ENCODE measurements at places on chromosomes 5 and 9.
A peak's percentile ranks its signal among the peaks of the same experiment; 100 is the strongest.

DNA sequence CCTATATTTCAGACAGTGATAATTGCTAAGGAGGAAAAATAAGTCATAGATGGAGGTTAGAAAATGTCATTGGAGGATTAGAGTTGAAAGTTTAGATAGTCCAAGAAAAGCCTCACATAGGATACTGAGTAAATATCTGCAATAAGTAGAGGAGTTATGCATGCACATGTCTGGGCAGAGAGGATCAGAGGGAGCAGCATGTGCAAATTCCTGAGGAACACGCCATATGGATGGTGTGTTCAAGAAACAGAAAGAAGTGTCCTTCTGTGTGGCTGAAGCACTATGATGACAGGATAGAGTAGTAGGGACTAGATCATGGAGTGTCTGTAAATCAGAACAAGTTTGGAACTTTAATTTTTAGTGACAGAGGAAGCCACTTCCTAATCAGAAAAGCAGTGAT, 52.2 kb downstream of the SGCD start:
- DNase-seq: no peak

GRCh38 chr9:112239284-112239683, 64.2 kb upstream of the SUSD1 start:
- no peak for DNase-seq

DNA sequence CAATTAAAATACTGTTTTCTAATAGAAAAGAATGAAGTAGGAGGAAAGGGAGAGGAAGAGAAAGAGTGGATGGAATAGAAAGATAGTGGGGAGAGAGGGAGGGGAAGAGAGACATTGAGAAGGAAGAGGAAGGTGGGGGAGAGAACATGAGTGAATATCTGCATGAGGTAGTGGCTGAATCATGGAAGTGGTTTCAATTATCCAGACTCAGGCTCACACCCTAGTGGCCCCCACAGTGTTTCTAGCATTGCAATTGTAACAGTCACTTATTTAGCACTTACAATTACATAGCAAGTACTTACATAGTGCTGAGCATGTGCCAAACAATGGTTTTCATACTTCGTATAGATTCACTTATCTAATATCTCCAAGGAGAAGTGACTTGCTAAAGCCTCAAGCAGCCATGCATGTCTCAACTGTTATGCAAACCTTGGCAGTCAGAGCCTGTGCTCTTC, 72.7 kb downstream of the CAST start:
- no peak for DNase-seq

- no peak for DNase-seq
These were observed 9.1 kb upstream of the C1QTNF2 start for GRCh38 chr5:160379511-160379910.

GRCh38 chr9:33329117-33329563, 38.8 kb downstream of the NFX1 start:
- no peak for DNase-seq

DNA sequence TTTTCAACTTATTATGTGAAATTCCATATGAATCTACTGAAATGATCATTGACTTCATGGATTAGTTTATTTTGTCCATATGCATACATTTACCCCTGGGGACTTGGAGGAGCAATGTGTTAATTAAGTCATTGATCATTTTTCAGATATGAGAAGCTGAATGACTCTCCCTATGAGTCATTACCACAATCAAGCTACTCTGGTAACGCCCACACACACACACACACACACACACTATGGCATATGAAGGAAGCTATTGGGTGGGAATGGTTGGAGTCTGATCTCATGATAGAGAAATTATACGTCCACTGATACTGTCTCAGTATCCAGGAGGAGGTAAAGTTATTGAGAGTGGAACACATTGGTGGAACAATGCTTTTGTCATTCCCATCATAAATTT, 528.9 kb downstream of the AGTPBP1 start:
- DNase-seq: peak; percentile 11

- DNase-seq: no peak
These were observed 2064.4 kb upstream of the C9orf72 start for GRCh38 chr9:29637471-29638237.

DNA sequence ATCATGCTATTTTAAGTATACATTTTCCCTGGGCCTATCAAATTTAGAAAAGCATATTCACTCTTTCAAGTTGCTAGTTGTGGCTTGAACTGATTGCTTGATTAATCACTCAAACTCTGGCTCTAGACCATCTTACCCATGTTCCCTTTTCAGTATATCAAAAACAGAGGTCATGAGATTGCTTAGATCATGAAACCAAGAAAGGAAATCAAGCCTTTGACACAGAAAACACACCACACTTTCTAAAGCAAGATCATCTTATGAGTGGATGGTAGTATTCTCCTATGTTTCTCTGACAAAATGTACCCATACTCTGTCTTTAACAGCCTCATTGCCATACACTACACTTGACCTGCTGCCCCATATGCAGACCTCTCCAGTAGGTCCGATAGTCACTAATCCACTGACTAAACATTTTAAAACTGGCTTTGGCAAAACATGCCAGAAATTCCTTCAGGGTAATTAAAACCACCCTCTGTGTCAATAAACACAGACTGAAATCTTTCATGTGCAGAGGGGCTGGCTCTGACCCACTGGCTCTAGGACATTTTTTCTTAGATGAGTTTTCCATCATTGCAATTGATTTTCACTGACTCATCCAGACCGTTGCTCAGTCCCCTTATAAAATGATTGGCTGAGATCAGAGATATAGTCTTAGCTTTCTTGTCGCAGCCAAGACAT, 18.2 kb downstream of the PPP2R2B start:
- no peak for DNase-seq

GRCh38 chr9:13606586-13606985, 327.1 kb upstream of the MPDZ start:
- DNase-seq: no peak

DNA sequence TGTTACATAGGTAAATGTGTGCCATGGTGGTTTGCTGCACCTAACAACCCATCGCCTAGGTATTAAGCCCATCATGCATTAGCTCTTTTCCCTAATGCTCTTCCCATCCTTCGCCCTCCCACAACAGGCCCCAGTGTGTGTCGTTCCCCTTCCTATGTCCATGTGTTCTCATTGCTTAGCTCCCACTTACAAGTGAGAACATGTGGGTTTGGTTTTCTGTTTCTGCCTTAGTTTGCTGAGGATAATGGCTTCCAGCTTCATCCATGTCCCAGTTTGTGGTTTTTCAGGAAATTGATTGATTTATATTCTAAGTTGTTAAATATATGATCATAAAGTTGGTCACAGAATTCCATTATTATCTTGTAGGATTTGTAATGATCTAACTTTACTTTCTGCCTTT, 85.3 kb upstream of the CAST start:
- DNase-seq: no peak

DNA sequence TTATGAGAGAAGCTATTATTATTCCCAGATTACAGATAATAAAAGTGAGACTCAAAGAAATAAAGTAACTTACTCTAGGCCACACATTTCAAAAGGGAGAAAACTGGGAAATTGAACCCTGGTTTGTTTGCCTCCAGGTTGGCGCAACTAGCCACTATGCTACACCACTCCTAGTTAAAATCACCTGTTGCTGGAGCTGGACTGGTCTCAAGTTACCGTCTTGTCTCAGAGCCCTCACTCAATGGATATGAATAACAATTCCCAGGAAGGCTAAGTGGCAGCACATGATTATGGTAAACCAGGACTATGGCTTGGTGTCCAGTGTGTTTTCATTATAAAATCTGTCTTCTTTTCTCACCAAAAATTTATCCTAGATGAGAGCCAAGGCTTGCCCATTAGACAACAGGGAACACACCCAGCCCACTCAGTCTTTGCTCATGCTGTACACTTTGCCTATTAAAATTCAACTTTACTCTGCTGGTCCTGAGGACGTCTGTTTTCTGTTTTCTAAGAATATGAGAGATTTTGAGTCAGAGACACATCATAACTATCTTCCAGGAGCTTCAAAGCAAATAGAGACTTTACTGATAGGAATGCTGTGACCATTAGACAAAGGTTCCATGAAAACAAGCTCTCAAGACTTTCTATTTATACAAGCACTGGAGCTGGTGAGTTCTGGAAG, 58.1 kb downstream of the ADRB2 start:
- DNase-seq: no peak

DNA sequence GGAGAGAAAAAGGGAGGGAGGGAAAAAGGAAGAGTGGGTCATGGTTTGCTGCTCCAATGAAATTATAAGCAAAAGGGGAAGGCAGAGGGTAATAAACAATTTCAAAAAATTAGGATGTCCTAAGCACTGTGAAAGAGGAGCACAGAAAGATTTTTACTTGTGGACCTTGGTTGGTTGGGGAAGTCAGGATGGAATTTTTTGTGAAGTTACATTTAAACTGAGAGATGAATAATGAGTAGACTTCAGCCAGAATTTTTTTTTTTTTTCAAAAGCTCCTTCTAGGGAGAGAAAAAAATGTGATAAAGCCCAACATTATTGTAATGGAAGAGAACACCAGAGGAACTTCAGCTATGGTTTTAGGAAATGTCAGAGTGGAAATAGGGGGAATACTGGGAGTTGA, 515.9 kb upstream of the PAPPA start:
- DNase-seq: no peak

- DNase-seq: no peak
These were observed 4.8 kb upstream of the C5orf47 start for GRCh38 chr5:173984218-173984617.

DNA sequence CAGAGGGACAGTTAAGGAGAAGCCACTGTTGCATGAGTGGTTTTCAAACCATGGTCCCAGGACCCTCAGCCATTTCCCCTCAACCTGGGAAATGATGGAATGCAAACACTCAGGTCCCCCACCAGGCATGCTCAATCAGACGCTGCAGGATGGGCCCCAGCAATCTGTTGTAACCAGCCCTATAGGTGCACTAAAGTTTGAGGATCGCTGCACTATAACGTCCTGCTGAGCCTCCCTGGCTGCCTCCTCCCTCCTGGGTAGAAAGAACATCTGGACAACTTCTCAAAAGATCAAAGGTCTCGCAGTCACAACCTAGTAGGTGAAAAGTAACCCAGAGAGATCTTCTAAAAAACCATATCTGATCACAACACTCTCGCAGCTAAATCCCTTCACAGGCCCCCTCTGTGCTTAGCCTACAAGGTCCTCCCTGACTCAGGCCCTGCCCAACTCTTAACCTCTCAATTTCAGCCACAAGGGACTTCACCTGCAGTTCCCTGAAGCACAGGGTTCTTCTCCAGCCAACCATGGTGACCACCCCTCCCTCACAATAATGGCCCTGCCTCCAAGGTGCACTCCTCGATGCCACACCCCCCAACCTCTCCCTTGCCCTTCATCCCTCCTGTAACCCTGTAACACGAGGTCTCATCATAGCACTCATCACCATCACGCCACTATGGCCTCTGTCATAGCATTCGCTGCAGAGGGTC, 3.5 kb downstream of the SHB start:
- DNase-seq: no peak

DNA sequence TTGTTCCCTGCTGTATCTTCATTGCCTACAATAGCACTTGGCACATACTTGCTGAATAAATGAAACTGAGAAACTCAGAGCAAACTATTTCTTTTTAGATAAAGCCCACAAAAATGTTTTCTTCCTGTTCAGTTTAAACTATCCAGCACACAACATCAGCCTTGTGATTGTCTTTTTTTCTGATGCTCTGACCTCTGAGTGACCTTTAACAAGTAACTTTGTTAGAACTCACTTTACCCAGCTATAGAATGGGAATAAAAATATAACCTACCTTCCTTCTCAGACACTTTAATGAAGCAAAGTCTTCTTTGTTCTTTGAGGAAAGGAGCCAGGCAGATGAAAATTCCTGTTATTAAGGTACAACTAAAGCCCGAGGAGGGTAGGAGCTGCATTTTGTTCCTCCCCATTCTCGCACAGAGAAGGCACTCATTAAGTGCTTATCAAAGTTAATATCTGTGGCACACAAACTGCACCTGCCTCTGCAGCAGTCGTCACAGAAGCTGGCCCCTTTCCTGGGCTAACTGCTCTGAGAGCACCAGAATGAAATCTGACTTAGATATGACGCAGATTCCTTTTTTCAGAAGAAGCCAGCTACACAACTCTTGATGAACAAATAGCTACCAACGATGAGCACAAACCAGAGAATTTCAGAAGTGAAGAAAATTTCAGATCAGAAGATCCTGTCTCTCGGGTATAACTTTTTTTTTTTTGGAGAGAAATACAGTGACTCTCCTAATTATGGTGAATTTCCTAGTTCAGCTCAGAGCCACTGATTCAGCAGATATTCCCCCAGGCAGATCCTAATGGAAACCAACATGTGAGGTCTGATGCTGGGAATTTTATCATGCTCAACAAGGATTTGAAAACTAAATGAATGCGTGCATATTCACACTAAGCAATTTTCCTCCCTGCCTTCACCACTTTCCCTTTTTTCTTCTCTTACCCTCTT, 31.0 kb upstream of the NR3C1 start:
- peak; percentile 18 for DNase-seq

GRCh38 chr9:132862533-132862932, 15.6 kb downstream of the AK8 start:
- no peak for DNase-seq

DNA sequence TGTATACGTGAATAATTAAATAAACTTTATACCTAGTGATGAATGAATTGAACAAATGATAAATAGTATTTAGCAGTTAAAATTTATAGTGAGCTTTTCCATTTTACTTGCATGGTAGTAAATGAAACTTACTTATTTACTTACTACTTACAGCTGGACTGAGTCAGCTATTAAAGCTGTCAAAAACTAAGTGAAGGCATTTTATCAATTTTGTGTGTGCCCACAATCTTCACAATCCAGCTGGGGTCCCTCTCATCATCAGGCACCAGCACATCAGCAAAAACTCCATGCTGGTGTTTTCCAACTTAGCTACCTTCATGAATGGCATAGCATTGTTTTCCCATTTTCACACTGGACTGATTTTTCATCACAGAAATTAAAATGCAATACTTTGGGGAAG, 81.1 kb downstream of the SAXO1 start:
- DNase-seq: no peak

GRCh38 chr5:96509721-96510350, 76.8 kb upstream of the PCSK1 start:
- no peak for DNase-seq

GRCh38 chr9:125089331-125089730, 54.0 kb downstream of the SCAI start:
- DNase-seq: no peak

DNA sequence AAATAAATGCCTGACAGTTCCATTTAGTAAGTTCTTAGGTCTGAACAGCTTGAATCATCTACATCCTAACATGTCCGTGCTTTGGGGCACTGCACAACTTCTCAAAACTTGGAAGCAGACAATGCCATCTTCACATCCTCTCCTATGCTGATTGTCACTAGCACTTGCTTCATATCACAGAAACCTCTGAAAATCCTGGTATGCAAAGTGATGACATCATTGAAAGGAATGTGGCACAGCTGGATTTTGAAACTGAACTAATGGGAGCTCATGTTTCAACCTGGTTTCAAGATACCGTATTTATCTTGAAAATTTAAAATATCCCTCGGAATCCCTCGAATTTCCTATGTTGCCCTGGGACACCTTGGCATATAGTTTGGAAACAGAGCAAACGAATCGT, 490.2 kb upstream of the DAP start:
- DNase-seq: no peak

- no peak for DNase-seq
These were observed 27.5 kb downstream of the GPX3 start for GRCh38 chr5:151047814-151048425.
